ENCODE measurements at places on chromosomes 5 and 9.

GRCh38 chr5:84032324-84032723, 311.7 kb upstream of the HAPLN1 start:
- DNase-seq = no peak

DNA sequence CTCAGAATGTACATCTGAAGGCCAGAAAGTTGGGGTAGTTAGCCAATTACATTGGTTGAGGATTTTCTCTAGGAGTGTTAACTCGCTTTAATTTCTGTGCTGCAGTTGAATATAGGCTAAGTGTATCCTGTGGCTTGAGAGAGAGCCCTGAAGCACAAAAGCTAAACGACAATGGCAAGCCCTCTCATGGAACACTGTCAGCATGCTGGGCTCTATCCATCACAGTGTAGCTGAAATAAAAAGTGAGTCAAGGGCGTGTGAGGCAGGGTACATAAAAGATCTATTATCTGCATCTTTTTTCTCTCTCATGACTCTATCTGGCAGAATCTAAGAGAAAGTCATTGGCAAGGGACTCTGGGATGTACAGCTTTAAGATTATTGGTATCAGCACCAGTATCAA, 254.2 kb upstream of the GRIA1 start:
- no peak for DNase-seq

DNA sequence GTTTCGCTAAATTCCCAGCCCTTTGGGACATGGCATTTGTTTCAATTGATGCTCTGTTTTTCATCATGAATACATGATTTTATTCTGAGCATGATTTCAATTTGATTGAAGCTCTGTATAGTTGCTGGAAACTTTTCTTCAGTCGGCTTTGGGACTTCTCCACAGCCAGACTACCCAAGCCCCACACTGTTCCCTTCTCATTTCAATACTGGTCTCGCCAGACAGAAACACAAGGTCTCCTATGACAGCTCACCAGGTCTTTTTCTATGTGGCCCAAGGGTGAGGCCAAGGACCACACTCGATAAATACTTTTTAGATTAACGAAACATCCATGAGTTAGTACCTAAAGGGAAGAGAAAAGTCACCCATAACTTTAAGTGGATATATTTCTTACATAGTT, 132.2 kb downstream of the ARL15 start:
- DNase-seq = no peak

- no peak for DNase-seq
Observed at GRCh38 chr5:139131465-139131864, 66.7 kb downstream of the SIL1 start.

DNA sequence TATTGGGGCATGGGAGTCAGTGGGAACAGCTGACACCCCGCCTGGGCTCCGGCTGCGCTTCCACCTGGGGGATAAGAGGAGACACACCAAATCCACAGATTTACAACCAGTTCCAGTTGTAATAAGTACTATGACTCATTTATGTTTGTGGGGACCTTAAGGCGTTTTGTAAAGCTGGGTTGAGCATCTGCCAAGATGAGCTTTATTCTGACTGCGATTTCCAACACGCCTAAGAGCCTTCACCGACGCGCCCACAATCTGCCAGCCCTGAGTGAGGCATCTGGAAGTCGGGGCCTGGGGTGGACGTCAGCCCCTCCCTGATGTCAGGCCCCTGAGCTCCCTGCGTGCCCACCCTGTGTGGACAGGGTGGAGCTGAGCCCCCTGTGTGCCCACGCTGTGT, 14.3 kb upstream of the LHX3 start:
- no peak for DNase-seq

DNA sequence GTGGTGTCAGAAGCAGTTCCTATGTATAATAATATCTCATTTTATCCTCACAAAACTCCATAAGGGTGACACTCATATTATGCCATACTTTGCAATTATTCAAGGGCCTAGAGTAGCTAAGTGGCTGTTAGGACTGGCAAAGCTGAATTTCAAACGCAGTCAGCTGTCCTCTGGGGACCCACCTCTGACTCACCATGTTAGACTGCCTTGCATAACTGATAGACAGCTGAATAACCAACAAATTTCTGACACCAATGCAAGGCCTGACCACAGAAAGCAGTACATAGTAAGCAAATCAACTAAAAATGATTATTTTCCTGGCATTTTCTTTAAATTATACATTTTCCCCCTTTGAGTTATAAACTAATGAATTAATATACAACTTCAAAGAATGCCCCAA, 251.6 kb upstream of the PTGER4 start:
- DNase-seq = no peak

- no peak for DNase-seq
Observed at GRCh38 chr5:109823597-109823996, 133.9 kb downstream of the MAN2A1 start.

DNA sequence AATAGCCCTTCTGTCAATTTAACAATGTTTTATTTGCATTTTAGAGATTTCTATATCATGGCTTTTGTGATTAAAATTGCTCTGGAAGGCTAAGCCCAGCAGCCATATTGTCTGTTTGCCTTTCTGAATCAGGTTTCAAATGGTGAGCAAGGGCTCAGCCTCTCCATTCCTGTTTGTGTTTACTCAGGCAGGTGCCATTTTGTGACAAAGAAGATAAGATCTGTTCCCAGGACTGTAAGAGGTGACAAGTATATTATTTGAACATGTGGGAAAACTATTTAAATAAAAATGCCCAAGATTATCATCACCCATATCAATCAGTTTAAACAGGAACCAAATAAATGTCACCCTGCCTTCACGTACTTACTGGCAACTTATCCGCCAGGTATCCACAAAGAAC, 641.3 kb upstream of the KLF4 start:
- DNase-seq = no peak

DNA sequence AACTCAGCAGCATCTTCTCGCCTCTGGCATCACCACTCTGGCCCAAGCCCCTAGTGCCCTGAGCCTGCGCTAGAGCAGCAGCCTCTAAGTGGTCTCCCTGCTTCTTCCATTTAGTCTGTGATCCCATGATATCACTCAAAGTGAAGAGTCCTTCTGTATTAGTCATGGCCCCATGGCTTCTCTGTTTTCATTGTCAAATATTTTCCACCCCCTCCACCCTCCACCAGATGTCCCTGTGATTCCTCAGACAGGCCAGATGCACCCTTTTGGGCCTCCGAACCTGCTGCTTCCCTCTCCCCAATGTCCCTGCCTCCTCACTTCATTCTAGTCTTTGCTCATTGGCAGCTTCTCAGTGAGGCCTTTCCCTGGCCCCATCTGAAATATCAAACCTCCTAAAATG, 299.2 kb downstream of the SPOCK1 start:
- no peak for DNase-seq

- DNase-seq = peak; percentile 67
Observed at GRCh38 chr9:1978941-1979340, 36.2 kb upstream of the SMARCA2 start.

GRCh38 chr9:124884376-124884775, 22.4 kb downstream of the ARPC5L start:
- no peak for DNase-seq

GRCh38 chr5:38853753-38854470, 8.1 kb downstream of the OSMR start:
- DNase-seq = no peak

DNA sequence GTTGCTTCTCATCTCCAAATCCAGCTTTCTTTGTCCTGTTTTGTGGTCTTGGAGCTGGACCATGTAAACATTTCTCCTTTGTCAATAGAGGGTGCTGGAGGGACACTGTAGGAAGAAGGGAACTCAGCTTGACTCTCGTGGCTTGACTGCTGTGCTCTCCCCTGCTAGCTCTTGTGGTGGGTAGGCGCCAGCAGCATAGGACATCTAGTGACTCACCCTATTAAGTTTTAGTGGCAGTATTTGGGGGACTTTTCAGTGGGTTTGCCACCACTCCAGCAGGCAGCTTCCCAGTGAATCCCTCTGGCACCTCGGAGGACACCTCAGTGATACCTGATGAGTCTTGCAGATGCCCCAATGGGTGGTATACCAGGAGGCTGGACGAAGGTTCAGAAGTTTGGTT, 97.8 kb downstream of the TSSK1B start:
- no peak for DNase-seq

GRCh38 chr5:135341696-135342550, 57.1 kb downstream of the MACROH2A1 start:
- DNase-seq = peak; percentile 40

DNA sequence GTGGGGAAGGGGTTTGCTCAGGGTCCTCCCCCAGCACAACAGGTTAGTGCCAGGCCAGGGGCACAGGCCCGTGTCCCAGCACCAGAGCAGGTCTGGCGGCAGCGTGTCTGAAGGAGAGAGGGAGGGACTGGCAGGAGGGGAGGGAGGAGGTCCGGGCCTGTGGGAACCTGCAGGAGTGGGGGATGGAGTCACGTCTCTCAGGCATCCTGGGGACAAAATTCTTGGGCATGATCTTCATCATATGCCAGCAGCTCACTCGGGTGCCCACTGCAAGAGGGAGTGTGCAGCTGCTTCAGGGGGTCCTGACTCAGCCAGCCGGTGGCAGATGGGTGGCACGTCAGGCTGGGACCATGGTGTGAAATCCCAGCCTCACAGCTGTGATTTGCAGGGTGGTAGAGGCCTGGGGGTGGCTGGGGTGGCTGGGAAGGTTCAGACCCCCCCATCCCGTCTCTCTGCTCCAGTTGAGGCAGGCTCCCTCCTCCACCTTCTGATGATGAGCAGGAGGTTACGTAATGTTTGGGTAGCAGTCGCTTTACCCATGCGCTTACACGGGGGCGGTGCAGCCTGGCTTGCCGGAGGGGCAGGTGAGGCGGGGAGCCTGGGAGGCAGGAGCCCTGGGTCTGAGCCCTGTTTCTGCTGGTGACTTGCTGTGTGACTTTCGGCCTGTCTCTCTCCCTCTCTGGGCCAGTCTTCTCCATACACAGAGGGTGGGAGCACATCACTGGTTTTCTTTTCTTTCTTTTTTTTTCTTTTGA, 40.5 kb downstream of the NCS1 start:
- no peak for DNase-seq

- no peak for DNase-seq
Observed at GRCh38 chr9:89438194-89438593, 59.7 kb downstream of the SEMA4D start.

DNA sequence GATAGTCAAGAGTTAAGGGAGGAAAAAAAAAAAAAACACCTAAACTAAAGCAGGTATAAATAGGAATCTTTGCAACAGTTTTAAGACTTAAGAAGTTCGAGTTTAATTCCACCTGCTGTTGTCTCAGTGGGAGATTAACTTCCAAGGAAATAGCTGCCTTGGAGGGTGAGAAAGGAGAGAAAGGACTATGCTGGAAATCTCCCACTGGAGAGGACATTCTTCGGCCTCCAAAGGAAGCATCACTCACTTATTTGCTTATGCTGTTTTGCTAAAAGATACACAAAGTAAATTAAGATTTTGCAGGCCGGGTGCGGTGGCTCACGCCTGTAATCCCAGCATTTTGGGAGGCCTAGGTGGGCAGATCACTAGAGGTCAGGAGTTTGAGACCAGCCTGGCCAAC, 317.9 kb upstream of the MPDZ start:
- DNase-seq = no peak

DNA sequence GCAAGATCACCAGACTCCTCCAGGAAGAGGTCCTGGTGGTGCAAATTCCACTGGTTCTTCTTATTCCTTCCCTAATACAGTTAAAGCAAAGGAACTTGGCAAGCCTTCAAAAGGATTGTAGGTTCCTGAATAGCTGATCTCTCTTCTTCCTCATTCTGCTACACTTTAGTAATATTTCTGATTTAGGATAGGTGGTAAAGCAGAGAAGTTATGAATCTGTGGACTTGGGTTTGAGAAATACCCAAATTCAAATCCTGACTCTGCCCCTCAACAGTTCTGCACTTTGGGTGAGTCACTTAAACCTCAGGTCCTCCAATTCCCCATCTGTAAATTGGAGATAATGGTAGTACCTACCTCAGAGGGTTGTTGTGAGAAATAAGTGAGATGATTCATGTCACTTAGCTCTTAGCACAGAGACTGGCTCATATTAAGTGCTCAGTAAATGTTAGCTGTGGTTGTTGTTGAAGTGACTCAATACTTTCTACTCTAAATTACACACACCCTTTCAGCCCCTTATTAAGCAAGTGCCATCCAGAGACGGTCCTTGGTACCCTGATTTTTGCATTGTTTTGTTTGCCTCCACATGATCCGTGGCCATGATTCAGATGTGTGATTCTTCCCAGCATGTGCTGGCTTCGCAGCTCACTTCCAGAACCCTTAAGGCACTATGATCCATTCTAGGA, 5.2 kb downstream of the SH3RF2 start:
- DNase-seq = no peak

DNA sequence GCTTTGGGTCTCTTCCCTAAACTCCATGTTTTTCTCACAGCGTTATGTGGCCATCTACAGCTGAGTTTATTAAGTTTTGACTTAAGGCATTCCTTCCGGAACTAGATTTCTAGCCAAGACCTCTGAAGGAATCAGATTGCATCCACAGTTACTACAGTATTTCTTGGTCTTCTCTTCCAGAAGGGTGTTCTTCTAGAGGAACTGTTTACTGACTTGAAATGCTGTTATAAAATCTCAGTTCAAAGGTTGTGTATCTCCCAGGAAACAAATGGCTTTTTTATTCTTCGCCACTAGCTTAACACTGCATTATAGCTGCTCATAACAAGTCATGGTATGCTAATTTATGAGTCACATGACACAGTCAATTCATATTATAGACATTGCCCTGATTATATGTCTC, 55.3 kb upstream of the RAD23B start:
- no peak for DNase-seq

DNA sequence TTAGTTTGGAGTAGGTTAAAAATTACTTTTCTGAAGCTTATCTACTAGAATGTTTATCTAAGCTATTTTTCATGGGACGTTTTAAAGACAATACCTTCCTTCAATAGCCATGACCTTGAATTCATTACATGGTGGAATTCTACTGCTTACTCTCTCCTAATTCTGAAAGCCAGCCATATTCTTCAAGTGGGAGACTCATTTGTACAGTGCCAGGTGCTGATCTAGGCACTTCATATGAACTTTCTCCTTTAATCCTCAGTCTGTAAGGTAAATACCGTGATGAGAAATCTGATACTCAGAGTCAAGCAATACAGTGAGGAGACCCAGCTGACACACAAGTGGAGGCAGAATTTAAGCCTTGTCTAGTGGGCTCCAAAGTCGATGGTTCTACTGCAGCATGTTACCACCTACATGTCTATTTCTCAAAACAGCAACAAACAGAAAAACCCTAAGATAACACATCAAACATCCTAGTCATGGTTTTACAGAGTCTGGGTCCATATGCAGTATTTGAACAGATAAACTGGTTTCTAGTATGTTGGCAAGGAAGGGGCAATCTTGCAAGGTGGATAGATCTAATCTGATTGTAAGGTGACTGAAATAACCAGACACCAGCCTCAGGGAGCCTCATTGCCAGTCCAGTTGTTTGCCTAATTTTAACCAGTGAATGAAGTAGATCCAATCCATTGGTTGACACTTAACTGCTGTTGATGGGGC, 243.7 kb downstream of the PIK3R1 start:
- no peak for DNase-seq

GRCh38 chr9:130276121-130276520, 10.6 kb downstream of the HMCN2 start:
- no peak for DNase-seq

- DNase-seq = no peak
Observed at GRCh38 chr9:11902610-11903009, 790.6 kb upstream of the TYRP1 start.
